ENCODE measurements at places on chromosomes 5 and 9.
A peak's percentile ranks its signal among the peaks of the same experiment; 100 is the strongest.

DNA sequence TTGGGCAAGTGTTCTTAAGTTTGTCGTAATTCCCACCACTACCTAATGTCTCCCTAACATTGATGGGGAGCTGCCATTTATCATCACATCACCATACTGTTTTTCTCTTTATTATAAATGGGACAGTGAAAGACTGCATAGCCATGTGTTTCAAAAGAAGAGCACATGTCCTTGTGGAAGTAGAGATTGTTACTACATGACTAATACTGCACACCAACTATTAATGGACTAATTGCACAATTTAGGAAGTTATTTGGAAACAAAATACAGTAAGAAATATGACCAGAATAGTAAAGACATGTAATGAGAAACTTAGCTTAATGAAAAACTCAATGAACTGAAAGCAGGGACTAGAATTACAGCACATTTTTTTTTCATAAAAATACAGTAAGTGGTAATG, 12.0 kb upstream of the ELOVL7 start:
- peak; percentile 23 for DNase-seq

- DNase-seq = peak; percentile 55
Observed at GRCh38 chr5:96320797-96321196, 112.3 kb downstream of the PCSK1 start.

DNA sequence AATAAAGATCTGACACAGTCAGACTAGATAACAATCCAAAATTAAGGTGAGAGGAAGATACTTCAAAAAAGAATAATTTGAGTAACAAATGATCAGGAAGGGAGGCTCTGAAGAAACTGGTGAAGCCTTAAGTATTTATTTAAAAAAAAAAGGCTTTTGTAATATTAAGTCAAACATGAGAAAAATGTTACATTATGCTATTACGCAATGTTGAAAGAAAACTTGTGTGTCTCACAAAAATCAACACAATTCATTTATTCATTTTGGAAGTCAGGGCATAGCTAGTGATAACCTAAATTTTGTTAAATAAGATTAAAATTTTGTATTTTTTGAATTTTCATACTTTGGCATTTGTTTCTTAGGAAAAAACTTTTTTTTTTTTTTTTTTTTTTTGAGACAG, 28.2 kb downstream of the WDR41 start:
- DNase-seq = no peak

GRCh38 chr9:16202914-16203728, 650.3 kb downstream of the CCDC171 start:
- DNase-seq = peak; percentile 97

- no peak for DNase-seq
Observed at GRCh38 chr9:109477258-109478050, 20.7 kb downstream of the PTPN3 start.

GRCh38 chr5:172872997-172873491, 39.0 kb downstream of the ERGIC1 start:
- peak; percentile 38 for DNase-seq

DNA sequence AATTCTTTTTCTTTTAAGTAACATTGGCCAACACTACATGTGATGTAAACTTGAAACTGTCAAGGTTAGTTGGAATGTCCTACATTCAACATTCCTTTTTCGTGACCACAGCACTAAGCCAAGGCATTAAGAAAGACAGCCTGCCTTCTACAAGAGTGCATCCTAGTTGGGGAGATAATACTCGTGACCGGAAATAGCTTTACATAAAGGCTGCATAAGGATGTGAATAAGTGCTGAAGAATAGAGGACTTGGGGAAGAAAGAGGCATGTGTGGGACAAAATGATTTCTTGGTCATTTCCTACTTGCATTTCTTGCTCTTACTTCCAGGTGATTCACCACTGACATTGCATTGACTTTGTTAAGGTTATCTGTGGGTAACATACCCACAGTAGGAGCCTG, 282.0 kb downstream of the DMRT2 start:
- peak; percentile 3 for DNase-seq

- no peak for DNase-seq
Observed at GRCh38 chr9:126490214-126490631, 123.5 kb upstream of the LMX1B start.

GRCh38 chr5:27708534-27708933, 670.1 kb upstream of the CDH9 start:
- DNase-seq = no peak

DNA sequence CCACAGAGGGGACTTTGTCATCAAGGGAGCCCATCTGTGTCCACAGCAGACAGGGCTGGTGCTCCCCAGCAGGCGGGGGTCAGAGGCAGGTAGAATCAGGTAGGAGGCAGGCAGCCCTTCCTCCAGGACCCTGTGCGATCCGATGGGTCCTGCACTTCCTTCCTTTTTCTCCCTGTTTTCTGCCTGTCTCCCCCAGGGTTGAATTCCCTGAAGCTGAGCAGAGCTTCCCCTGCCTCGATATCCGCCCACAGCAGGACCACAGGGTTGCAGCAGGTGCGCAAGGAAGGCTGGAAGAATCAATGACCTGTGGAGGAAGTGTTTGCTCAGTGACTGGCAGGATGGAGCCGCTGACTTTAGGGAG, 69.2 kb downstream of the MRPL36 start:
- DNase-seq = no peak

GRCh38 chr9:134996591-134997530, 79.1 kb upstream of the FCN1 start:
- no peak for DNase-seq

DNA sequence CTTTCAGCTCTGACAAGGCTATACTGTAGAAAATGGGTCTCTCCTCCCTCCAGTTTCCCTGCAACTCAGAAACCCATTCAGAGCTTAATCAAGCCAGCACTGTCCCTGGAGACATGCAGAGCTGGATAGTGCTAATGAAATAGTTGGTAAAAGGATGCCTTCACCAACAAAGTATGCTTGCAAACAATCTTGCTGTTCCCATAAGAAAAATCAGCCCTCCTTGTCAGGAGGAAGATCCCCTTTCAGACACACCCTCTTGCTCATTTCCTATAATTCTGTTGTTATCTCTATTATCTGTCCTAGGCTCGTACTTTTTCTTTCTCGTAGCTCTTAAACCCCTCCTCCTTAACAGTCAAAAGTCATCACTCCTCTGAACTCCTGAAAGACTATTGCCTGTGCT, 9.9 kb upstream of the OSMR start:
- DNase-seq = no peak

DNA sequence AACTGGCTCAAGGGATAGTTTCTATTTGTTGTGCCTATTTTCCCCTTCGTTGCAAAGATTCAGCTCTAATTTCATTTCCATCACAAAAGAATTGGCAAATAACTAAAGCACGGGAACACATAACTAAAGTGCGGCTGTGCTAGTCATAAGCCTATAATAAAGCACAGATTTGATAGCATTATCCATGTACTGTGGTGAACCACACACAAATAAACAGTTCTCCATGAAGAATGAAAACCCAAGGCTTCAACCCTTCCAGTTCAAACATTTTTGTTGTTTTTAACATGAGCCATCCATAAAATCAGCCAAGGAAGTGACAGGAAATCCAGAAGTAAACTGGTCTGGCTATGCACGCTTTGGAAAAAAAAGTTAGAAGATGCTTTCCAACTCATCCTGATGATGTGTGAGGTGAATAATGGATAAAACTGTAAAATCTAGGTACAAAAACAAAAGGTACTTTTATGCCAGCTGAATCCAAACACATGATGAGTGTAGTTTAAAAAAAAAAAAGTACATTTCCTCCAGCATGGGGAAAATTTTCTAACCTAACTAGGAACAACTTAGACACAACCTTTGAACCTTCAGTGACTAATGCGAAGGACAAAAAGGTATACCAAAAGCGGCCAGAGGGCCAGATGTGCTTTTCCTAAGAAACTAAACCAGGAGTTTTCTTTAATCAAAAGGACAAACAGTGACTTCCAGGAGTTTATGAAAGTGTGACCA, 10.2 kb downstream of the ZNF608 start:
- DNase-seq = peak; percentile 74

GRCh38 chr5:112023766-112024165, 266.8 kb upstream of the NREP start:
- DNase-seq = no peak

GRCh38 chr5:148403344-148403743, 19.6 kb downstream of the FBXO38 start:
- no peak for DNase-seq

GRCh38 chr5:129770024-129770820, 22.3 kb downstream of the MINAR2 start:
- no peak for DNase-seq

DNA sequence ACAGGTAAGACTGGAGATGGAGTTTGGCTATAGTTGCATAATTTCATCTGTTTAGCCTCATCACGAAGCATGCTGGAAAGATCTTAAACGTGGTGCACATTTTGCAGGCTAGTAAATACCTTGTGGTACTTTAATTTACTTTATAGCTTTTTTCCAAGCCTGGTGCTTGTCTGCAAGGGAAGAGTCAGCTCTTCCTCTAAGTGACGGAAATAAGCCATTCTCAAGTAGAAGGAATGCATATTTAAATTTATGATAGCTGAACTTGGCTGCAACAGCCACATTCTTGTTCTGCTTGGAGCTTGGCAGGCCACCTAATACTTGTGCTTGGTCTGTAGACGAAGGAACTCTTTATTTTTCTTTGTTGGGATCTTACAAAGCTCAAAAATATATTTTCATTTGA, 188.0 kb upstream of the PIK3R1 start:
- peak; percentile 73 for DNase-seq

DNA sequence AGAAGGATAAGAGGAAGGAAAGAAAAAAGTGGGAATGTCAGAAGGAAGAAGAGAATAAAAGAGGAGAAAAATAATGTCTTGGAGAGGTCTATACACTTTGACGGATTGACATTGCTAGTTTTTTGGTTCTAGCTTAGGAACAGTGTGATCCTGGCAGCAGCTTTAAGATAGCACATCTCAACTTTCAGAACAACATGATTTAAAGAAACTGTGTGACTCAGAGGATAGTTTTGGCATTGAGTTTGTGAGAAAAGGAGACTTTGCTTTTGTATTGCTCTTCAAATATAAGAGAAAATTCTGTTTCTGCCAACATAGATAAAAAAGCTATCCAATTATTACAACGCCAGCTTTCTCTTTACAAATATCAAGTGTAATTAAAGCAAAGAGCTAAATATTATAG, 260.7 kb upstream of the ARRDC3 start:
- DNase-seq = no peak

DNA sequence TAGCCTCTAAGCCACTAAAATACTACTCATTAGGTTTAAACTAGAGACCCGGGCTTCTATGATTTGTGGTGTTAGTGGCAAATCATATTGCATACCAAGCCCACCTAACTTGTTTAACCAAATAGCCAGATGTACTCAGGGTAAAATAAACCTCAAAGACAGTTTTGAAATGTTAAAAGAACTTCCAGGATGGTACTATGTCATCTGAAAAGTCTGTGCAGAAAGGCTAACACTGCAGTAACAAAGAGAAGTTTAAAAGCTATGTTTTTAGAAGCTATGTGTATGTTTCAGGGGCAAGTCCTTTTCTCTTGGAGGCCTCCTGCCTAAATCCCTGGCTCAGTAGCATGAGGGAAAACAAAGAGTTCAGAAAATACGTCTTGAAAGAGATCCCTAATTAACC, 84.9 kb upstream of the IL7R start:
- no peak for DNase-seq

DNA sequence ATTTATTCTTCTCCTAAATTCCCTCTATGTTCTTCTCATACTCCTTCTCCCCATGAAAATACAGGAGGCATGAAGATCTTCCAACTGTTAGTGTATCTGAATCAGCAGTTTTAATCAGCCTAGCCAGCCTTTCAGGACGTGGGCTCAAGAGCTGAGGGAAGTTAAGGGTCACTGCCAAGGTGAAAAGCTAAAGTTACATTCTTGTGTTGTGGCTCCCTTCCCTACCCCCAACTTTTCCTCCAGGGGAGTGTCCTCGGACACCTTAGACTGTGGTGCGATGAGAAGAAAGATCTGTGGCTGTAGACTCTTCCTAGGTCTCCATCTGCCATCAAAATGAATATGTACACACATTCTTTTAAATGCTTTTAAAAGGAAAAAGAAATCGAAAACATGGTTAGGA, 4.2 kb downstream of the DMRT3 start:
- DNase-seq = no peak

DNA sequence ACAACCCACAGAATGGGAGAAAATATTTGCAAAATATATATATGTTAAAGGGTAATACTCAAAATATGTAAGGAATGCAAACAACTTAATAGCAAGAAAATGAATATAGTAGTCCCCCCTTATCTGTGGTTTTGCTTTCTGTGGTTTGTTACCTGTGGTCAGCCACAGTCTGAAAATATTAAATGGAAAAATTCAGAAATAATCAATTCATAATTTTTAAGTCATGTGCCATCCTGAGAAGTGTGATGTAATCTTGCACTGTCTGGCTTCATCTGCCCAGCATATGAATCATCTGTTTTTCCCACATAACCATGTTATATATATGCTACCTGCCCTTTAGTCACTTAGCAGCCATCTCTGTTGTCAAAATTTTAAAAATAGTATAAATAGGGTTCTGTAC, 11.7 kb downstream of the CER1 start:
- DNase-seq = peak; percentile 60

DNA sequence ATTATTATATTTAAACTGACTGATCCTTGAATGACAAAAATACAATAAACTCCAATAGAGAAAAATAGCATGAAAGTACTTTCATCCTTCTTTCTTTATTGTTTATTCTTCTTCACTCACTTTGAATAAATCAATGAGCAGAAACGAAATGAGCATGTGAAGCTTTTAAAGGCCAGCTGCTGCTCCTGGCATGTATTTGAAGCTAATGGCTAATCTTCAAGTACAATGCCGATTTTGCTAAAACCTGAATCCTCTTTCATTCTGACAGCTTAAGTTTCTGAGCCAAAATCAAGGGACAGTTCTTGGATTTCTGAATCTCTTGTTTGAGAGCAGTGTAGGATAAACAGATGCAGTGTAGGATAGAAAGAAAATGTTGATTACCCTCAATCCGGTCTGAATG, 237.3 kb downstream of the CDH10 start:
- DNase-seq = no peak

- DNase-seq = no peak
Observed at GRCh38 chr9:79222483-79222882, 349.3 kb upstream of the TLE4 start.

GRCh38 chr5:175448276-175448675, 4.3 kb upstream of the DRD1 start:
- DNase-seq = no peak
